DMS53 (cell line): ENCODE measurements at places on chromosomes 1 and 21.

- DNase-seq, result no peak
These were observed 1.1 kb upstream of the POMGNT1 start for GRCh38 chr1:46199233-46199749.

DNA sequence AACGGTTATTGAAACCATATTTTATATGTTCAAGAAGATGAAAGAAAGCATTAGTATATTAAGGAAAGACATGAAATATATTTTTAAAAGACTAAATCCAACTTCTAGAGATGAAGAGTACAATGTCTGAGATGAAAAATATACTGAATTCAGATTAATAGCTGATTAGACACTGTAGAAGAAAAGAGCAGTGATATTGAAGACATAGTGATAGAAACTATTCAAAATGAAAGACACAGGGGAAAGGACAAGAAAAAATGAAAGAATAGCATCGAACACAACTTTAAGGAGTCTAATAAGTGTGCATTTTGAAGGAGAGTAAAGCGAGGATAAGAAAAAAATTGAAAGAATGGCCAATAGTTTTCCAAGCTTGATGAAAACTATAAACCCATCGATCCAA is 11.2 kb upstream of the IFNAR1 start:
- DNase-seq, result no peak

DNA sequence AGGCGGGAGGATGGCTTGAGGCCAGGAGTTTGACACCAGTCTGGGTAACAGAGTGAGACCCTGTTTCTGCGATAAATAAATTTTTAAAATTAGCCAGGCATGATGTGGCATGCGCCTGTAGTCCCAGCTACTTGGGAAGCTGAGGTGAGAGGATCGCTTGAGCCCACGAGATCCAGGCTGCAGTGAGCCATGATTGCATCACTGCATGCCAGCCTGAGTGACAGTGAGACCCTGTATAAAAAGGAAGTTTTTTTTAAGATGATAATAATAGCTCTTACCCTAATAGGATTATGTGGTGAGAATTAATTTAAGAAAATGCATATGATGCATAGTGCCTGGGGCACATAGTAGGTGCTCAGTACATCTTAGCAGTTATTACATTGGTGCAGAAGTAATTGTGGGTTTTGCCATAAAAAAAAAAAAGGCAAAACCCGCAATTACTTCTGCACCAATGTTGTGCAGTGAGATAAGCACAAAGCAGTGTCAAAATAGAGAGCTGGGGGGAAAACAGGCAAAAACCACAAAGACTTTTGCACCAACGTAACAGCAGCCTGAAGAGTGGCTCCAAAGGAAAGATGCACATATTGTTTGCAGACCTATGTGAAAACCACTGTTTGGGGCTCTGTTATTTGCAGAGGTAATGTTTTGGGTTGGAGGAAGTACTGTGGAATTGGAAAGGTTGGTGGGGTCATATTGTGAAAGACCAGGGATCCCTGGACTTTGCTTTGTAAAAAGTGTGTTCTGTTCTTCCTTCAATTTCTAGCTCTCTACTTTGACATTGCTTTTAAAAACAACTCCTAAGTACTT is 72.4 kb downstream of the PLXNA2 start:
- no peak for DNase-seq

DNA sequence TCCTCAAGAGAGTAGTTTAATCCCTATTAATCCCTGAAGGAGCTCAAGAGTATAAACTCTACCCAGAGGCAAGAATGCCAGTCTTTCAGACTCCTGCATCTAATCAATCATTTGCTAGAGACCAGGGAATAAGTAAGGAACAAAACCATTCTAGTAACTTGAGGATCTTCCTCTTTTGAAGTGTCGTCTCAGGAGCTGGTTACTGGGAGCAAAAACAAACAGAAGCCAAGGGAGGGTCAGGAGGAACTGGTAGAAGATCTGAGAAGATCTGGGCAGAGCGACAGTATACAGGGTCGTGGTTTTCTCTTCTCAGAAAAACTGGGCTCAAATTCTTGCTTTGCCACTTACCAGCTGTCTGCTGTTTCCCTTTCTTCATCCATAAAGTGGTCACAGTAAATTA is 69.3 kb downstream of the RPS6KA1 start:
- DNase-seq, result no peak

DNA sequence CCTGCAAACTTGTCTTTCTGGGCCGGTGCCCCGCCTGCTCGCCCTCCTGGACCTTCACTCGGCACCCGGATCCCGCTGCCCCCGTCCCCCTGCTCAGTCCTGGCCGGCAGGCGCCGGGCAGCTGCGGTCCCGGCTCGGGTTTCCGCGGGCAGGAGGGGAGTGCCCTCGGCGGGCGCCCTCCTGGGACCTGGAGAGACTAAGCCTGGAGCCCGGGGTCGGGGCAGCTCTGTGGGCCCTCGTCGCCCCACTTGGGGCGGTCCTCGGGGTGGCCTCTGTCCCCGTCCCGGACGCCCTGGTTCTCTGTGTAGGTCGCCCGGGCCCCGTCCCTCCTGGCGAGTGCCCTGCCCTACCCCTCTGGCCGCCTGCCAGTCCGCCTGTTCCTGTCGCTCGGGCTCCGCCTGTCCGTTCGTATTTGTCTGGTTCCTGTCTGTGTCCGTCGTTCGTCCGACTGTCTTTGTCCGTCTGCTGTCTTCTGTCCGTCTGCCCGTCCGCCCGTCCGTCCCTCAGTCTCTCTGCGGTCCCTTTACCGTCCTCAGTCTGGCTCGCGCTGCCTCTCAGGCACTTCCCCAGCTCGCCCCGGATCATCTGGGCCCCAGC is 490 bp downstream of the SERINC2 start:
- DNase-seq, result peak; percentile 82

DNA sequence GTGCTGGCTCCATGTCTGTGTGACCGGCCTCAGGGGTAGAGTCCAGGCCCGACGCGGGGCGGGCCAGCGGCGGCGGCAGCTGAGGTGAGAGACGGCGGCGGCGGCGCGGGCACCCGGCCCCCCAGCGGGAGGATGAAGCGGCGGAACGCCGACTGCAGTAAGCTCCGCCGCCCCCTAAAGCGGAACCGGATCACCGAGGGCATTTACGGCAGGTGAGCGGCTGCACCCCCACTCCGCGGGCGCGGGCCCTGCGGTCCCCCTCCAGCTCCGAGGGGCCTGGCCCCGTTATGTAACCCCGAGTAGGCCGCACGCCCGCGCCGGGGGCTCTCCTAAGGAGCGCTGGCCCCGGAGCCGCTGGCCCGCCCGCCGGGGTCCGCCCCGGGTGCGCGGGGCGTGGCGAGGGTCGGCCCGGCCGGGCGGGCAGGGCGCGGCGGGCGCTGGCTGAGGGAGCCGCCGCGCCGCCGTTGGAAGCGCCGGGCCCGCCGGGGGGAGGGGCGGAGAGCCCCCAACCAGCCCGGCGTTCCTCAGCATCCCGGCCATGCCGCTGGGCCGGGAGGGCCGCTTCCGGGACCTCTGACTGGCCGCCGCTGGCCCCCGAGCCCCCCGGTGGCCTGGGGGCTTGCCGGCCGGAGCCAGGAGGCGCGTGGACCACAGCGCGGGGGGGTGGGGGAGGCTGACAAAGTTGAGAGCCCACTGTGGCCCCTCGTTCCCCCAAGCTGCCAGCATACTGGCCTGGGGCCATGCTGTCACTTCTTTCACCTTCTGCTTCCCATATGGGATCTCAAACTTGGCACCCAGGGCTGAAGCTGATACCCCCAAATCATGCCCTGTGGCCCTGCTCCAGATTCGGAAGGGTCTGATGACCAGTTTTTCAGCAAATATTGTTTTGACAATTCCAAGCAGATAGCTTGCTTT is 527 bp downstream of the MACO1 start:
- peak; percentile 45 for DNase-seq

DNA sequence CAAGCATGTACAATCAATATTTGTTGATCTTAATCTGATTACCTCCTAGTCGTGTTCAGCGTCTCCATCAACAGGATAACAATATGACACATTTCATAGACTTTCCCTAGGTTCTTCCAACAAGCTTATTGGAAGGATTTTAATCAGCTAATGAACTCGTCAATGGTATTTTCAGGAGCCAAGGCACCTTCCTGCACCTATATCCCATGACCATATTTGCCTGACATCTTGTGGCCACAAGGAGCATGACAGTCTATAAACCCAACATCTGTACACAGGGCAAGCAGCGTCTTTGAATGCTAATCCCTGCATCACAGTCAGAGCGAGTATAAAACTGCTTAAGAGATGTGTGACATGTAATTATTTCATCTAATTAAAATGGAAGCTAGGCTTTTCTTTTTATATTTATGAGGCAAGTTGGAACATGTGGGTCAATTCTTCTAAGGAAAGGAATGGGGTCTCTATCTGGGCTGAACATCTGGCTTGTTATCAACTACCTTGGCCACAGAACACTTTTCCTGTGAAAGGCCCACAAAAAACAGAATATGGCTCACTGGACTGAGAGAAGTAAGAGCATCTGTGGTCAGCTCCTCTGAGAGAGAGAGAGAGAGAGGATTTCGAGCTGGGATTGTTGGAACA is 388.8 kb downstream of the NTNG1 start:
- peak; percentile 84 for DNase-seq

GRCh38 chr1:1034439-1034781 is 14.5 kb downstream of the AGRN start:
- no peak for DNase-seq

DNA sequence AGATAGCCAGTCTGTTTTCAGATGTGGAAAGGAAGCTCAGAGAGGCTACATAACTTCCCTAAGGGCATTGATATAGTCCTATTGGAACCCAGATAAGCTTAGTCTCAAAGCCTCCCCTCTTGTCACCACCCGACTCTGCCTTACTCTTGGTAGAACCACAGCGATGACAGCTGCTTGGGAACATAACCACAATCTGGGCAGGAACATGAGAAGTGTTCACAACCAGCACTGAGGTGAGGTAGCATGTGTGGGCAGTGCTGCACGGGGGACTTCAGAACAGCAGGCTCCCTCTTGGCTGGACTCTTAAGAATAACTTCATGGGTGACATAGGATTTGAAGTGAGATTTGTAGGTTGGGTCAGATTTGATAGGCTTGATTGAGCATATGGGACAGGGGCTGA is 9.3 kb upstream of the S100A10 start:
- DNase-seq, result no peak

DNA sequence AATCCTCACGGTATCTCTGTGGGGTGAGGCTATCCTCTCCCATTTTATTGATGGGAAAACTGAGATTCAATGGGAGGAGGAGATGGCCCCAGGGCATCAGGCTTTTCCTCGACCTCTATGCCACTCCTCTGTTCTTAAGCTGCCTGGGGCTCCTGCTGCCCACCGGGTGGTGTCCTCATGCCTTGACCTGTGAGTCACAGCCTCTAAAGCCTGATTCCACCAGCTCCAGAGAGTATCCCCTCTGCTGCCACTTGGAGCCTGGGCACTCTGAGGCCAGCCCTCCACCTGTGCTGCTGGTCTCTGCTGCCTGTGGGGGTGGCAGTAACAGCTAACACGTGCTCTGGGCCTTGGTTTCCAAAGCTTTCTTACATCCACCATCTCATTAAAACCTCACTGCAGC is 241.2 kb downstream of the TRABD2B start:
- peak; percentile 30 for DNase-seq

DNA sequence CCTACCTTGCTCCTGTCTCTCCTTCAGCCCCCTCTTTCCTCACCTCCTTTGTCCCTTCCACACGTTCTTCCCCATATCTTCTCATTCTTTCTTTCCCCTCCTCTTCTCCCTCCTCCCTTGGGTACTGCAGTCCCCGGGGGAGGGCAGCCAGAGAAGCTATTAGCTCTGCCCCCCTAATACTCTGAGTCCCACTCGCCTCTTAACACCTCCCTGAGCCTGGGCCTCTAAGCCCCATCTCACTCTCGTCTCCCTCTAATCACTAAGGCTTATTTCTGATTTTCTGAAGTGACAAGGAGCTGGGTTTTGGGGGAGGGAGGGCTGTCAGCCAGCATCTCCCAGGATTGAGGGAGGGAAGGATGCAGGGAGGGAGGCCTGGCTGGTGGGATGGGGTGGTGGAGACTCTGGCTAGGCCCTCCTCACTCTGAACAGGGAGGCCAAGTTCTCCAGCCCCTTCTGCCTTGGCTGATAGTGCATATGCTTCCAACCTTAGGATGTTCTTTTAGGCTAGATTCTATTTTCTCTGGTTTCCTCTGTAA is 25.6 kb upstream of the DMBX1 start:
- no peak for DNase-seq

GRCh38 chr1:222124602-222125001 is 382.7 kb upstream of the DUSP10 start:
- peak; percentile 55 for DNase-seq

DNA sequence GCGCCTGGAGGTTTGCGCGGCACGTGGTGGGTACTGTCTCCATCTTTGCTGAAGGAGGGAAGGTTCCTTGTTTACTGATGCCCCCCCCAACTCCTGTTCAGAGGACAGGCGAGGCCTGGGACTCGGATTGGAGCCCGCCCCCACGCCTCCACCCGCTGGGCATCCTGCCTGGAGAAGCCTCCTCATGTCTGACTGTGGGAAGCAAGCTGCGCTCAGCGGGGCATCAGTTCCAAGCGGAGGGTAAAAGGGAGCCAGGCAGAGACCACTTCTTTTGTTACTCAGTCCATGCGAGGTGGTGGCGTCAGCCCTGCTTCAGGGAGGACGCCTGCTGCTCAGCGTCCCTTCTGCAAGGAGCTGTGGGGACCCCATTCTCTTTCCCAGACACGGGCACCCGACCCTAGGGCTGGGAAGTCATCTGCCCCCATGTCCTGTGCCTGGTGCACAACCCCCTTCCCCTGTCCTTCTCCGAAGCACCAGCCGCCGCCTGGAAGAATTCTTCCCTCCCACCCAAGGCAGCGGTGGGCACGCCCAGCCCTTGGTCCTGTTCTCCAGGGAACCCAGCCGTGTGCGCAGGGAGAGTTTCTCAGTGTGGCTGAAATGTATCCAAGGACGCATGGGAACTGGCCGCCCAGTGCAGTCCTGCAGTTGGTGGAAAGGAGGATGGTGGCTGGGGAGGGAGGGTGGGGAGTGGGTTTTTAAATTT is 414.0 kb downstream of the CAMTA1 start:
- DNase-seq, result no peak

DNA sequence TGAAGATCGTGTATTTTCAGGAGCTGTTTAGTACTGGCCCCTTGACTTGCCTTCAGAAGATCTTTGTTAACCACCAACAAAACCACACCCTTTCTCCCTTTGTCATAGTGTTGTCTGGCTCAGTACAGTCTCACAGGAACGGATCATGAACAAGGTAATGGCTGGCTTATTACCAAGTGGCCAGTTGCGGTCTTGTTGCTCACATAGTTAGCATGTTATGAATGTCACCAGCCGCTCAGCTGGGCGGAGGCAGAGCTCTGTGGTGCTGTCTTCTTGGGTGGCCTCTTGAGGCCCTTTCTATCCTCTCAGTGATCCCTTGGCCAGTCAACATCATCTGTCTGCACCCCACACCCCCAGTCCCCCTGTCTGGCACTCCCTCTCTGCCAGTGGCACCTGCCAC is 21.4 kb downstream of the CNIH3 start:
- DNase-seq, result no peak

DNA sequence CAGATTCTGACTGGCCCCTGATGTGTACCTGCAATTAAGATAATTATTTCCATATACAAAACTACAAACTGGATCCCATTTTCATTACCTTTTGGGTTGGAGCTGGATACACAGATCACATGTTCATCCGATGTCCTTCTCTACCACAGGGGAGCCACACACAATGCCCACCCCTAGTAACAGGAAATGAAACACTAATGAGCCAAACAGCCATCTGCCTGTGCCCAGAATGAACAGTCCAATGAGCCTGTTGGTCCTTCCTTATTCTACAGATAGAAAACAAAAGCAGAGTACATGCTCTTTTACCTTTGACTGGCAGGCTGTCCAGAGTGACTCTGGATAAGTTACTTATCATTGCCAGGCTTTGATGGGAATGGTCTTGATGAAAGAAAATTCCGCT is 68.6 kb downstream of the SIPA1L2 start:
- DNase-seq, result no peak

- peak; percentile 1 for DNase-seq
These were observed 359.8 kb downstream of the LTN1 start for GRCh38 chr21:28632755-28633408.
